ENCODE measurements at places on chromosomes 6 and 20.

GRCh38 chr6:136362421-136363356 lies 73.0 kb upstream of the BCLAF1 start:
- no peak for DNase-seq

DNA sequence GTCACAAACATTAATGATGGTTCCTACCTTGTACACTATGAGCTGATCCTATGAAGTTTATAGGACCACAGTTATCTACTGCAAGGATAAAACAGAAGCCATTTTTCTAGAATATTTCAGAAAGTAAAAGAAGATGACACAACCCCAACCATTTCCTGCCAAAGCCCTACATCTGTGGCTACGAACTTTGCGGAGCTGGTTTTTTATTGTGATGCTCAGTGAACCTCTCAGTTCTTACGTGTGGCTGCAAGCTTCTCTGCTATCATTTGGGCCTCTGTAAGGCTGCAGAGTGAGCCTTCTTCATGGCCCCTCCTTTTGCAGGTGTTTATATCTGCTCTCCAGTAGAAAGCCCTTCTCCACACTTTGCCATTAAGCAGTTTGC lies 17.8 kb upstream of the TAGAP start:
- peak; percentile 81 for DNase-seq

DNA sequence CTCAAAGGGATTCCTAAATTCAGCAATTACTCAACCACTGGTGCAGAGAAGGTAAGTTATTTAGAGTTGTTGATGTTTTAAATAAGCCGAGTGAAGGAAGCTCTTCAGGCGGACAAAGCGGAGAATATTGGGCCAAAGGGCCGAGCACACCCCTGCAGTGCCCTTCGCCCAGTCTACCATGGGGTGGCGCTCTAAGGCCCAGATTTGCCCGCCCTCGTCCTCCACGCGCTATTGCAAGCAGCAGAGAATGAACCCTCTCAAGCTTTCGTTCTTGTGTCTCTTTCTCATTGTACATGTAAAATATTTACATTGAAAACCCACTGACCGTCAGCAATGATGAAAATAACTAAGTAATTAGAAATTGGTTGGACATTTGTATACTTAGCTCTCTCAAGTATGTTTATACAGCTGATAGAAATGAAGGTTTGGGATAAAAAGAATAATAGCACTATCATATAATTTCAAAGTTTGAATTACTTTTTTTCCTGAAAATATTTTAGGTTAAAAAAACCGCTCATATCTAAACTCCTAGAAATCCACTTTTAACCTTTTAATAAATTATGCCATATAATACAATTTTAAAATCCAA lies 195.0 kb upstream of the CEP162 start:
- no peak for DNase-seq

DNA sequence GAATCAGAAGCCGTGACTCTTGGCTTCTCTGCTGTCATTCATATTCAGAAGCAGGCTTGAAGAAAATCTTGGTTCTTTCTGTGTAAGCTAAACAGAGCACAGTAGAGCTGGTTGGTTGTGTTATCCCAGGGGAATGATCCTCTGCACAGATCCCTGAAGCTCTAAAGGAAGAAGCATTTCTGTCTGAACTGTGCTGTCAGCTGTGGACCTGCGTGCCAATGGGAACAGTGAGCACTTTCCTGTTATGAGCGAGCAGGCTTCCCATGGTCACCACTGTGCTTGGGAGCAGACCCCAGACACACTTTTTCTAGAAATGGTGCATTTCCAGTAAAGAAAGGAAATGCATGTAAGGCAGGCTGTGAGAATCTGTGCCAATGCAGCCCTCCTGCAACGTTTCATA lies 490.2 kb downstream of the EPM2A start:
- no peak for DNase-seq

- peak; percentile 78 for DNase-seq
Measured at GRCh38 chr20:45044084-45044573, 56.8 kb downstream of the KCNS1 start.

DNA sequence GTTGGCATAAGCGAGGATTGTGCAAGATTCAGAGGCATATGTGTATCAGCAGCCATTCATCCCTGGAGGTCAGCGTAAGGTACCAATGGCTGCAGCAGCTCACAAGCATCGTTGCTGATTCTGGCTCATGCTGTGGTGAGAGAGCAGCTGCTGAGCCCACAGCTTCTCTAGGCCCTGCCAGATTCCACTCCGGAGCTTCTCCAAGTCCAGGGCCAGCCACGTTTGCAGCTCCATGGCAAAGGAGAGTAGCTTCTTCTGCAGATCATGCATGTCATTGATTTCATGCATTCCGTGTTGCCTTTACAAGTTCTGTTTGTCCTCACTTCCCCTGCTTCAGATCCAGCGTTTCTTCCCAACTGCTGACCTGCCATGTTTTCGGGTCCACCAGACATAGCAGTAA lies 474.8 kb upstream of the ID4 start:
- no peak for DNase-seq

- DNase-seq, result no peak
Measured at GRCh38 chr6:126300735-126301134, 39.2 kb upstream of the CENPW start.

GRCh38 chr6:155108070-155108820 lies 113.1 kb downstream of the TIAM2 start:
- no peak for DNase-seq

- no peak for DNase-seq
Measured at GRCh38 chr6:147212622-147213021, 8.4 kb downstream of the STXBP5 start.

GRCh38 chr6:44401138-44401537 lies 13.6 kb downstream of the CDC5L start:
- DNase-seq, result no peak

- no peak for DNase-seq
Measured at GRCh38 chr6:106872049-106872448, 102.5 kb downstream of the CD24 start.

GRCh38 chr6:137816133-137816579 lies 50.9 kb upstream of the TNFAIP3 start:
- DNase-seq, result peak; percentile 47

All from CD4-positive, alpha-beta T cell treated with Interleukin-10 for 1 hour (primary cell).